HT-29 (cell line): ENCODE measurements at places on chromosomes 2 and 18.

DNA sequence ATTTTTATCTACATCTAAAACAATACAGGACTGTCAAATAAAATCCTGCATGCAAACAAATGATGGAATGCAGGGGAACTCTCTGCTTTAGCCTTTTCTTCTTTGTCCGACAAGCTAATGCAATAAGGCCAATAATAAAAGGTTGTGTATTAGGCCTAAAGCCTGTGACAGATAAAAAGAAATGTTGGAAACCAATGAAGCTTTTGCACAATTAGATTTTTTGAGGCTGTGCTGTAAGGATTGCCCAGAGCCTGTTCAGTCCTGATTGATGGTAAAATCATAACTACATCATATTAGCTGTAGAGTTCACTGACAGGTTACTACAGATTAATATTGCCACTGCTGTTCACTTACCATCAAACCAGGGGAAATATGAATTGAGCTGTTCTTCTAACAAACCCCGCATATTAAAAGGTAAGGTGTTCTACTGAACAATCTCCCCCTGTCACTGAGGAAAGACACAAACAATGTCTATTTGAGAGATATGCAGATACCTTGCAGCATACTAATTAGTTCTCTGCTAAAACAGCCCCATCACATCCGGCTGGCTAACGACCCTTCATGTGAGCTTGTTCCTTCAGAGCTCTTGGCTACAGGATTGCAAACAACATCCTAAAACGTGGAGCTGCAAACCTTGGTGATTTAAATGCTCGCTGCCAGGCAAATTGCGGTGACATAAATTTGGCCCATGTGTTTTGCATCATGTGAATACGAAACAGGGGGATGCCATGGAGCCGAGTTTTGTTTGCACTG, 305.4 kb downstream of the MTX2 start:
- DNase-seq, result no peak

- DNase-seq, result no peak
Measured at GRCh38 chr2:128548461-128548891, 229.8 kb upstream of the HS6ST1 start.

DNA sequence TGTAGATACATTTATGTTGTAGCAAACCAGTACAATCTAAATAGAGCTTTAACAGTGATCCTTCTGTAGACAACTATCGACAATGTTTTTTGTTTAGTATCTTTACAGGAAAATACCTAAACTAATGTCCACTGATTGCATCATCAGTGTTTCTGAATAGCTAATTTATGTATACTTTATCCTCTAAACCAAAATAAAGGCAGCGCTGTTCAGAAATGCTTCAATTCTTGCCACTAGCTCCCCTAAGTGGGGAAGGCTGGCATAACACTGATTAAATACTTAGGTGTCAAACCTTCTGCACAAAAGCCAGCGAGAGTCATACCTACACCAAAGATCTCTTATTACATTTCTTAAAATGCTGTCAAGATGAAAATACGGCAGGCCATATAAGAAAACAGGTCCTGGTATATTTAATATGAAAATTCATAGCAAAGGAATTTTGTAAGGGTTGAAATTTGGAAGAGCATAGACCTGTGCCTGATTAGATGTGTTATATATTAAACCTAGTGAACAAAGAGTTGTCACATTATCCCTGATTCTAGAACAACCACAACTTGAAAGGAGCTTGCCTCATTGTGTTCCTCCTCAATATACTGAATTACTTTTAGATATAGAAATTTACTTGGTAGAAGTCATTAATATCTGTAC, 1693.4 kb upstream of the SLC39A10 start:
- DNase-seq, result peak; percentile 67

- no peak for DNase-seq
Measured at GRCh38 chr2:25470806-25471205, 129.1 kb upstream of the DNMT3A start.

GRCh38 chr2:165582409-165582808, 112.9 kb downstream of the CSRNP3 start:
- DNase-seq, result no peak

DNA sequence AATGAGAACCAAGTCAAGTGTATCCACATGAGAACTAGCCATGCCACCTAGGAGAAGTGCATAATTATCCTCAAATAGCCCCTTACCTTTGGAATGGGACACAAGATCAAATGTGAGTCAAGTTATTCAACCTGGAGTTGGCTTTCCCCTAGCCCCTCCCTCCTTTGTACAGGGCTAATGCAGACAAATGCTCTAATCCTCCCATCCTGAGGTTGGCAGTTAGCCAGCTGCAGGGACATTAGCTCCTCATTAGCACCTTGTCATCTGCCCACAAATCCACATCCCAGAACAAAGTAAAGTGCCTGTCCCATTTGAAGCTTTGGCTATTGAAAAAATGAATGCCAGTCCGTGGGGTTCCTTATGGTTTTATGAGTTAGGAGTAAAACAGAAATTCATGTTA, 294.1 kb upstream of the FANCL start:
- no peak for DNase-seq

DNA sequence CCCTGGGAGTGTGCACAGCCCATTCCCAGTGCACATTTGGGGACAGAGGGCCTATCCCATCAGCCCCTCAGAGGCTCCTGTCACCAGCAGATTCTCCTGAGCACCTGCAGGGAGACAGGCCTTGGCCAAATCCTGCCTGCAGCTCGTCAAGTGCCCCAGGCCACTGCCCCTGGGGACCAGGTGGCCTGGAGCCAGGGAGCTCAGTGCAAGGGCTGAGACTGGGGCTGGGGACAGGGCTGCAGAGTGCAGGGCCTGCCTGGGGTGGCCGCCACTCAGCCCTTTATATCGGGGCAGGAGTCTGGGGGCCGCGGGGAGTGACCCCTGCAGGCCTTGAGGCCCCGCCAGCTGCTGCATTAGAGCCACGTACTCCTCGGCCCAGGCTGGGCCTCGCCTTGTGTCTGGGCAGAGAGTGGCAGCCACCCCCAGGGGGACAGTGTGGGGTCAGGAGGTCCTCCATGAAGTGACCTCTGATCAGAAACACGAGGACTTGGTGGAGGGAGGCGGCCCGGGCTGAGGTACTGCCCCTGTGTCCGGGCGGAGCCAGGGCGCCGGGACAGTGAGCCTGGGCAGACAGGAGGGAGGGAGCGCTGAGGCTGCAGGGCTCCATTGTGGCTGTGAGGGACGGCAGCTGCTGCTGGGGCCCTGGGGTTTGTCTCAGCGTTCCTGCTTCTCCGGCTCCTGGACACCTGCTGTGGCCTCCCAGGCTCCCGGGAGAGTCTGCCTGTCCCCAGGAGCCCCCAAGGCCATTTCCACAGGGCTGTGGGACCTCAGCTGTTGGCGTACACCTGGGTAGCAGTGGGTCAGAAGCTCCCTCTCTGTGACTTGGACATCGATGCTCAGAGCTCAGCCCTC, 24.2 kb downstream of the GPC1 start:
- DNase-seq, result no peak

- DNase-seq, result no peak
Measured at GRCh38 chr2:219810895-219811294, 183.5 kb downstream of the SLC4A3 start.

- DNase-seq, result no peak
Measured at GRCh38 chr18:75815767-75816166, 388.3 kb upstream of the SMIM21 start.

DNA sequence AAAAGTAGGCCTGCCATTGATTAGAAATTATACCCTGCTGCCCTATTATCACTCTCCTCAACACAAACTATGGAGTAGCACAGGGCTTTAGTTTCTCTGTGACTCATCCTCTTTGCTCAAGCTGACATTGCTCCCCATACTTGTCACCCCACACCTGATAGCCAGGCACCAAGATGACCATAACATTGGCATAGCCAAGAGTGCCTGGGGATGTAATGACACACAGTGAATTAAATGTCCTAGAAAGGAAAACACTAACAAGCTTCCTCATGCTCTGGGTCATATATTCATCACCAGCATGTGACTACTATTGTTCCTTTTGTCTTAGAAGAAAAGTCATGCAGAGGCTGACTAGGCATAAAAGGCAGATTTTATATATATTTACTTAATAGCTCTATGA, 137.8 kb upstream of the RND3 start:
- DNase-seq, result no peak

GRCh38 chr2:112047537-112048235, 7.4 kb upstream of the TMEM87B start:
- DNase-seq, result no peak

GRCh38 chr2:173982918-173983317, 17.7 kb upstream of the SP3 start:
- no peak for DNase-seq

DNA sequence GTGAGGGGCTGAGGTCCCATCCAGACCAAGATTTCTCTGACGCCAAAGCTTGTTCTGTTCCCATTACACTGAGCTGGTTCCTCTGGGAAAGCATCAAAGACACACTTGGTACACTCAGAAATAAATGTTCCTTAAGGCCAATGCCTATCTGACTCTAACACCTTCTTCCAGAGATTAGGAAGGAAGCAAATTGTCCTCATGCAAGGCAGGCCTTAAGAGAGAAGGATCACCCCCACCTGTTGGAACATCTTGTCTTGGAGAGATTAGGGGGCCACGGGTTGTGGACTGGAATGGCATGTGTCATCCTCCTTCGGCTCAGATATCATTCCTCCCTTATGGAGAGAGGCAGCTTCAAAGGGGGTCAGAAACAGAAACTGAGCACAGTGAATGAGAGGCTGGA, 100.2 kb downstream of the ANKRD44 start:
- no peak for DNase-seq

GRCh38 chr2:199955339-199956061, at the start of the genes MAIP1 and TYW5:
MAIP1 (plus strand) TSS chr2:199955582; CDS start chr2:199955799, 217 bp downstream.
TYW5 (minus strand) TSS chr2:199955491; CDS start chr2:199955470, 21 bp downstream.
- peak; percentile 89 for DNase-seq

- no peak for DNase-seq
Measured at GRCh38 chr2:224937887-224938286, 104.4 kb downstream of the DOCK10 start.

DNA sequence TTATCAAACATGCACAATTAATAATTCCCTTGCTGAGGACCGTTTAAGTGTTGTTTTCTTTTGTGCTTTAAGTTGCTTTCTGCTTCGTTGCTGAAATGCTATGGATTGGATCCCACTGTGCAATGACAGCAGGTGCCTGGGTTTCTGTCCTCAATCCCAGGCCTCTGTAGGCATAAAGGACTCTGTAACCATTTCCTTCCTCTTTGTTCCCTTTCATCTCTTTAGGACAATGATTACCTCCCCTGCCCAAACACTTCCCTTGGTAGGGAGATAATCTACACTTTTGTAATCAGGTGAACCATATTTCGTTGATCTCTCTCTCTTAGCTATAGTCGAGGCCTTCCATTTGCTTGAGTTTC, 58.6 kb upstream of the LYPD6B start:
- no peak for DNase-seq

- no peak for DNase-seq
Measured at GRCh38 chr2:15727396-15728244, 136.0 kb downstream of the DDX1 start.

- no peak for DNase-seq
Measured at GRCh38 chr2:104443145-104443544, 410.8 kb upstream of the POU3F3 start.

DNA sequence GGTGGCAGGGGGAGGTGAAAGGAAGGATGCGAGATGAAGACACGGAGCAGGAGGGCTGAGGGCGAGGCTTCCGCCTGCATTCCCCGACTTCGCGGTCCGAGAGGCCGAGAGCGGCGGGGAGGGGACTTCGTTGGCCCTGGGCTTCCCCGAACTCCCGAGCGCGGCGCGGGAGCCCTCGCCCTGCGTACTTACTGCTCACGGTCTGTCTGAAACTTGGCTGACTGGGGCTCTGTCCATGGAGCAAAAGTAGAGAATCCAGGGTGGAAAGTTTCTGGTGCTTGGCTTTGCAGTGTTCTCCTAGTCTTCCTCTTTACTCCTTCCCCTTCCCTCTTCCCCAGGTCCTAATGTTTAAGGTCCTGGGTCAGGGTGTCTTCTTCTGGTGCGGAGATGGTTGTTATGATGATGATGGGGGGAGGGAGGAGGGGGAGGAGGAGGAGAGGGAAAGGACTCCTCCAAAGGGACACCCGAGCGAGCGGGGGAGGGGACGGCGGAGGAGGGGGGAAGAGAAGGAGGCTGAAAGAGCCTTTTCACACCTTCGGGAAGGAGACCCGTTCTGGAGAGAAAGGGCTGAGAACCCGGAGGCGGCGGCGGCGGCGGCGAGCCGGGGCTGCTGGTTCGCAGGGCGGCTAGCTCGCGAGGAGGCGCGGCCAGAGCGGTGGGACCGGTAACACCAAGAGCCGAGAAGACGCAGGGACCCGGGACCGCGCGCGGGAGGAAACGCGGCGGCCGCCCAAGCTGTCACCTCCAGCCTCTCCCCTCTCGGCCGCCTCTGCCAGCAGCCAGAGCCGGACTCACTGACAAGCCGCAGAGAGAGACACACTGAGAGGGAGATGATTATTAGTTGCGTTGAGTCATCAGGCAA, at the start of gene SATB2:
Gene SATB2 (minus strand): TSS at position 793 of the 862 bp plus-strand sequence. CDS start 1,902 bp downstream, outside the sequence.
- DNase-seq, result peak; percentile 3

GRCh38 chr2:105744909-105745853, at the start of gene NCK2:
NCK2 (plus strand) TSS chr2:105744912; CDS start chr2:105855064, 110,152 bp downstream.
- DNase-seq, result peak; percentile 7

- DNase-seq, result no peak
Measured at GRCh38 chr2:118657466-118657865, 190.0 kb downstream of the EN1 start.

DNA sequence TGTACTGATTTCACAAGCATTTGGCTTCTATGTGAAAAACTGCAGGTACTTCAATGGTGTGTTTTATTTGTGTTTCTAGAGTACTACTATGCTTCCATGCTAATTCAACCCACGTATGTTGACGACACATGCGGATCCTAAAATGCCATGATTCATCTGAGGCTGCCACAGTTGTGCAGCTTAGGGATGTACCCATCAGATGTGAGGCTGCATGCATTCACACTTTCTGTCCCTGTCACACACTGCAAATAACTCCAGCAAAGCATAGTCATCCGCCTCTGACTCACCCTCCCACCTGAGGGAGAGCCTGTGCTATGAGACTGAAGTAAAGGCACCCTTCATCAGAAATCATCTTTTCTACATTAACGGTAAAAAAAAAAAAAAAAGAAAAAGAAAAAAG, 22.1 kb upstream of the SERTAD2 start:
- no peak for DNase-seq

- no peak for DNase-seq
Measured at GRCh38 chr2:239977111-239977510, 48.0 kb downstream of the NDUFA10 start.
